NCI-H1436 treated with DMSO at 0.1 percent for 48 hours (cell line): ENCODE measurements at places on chromosomes 1 and 21.

- no peak for DNase-seq
Measured at GRCh38 chr1:159829822-159830465, 3.3 kb downstream of the SLAMF8 start.

GRCh38 chr21:19433623-19434022 is 1030.0 kb upstream of the TMPRSS15 start:
- DNase-seq, result no peak

- DNase-seq, result no peak
Measured at GRCh38 chr1:93615582-93616150, 66.0 kb downstream of the BCAR3 start.

- DNase-seq, result no peak
Measured at GRCh38 chr1:63124666-63125191, 197.6 kb upstream of the FOXD3 start.

DNA sequence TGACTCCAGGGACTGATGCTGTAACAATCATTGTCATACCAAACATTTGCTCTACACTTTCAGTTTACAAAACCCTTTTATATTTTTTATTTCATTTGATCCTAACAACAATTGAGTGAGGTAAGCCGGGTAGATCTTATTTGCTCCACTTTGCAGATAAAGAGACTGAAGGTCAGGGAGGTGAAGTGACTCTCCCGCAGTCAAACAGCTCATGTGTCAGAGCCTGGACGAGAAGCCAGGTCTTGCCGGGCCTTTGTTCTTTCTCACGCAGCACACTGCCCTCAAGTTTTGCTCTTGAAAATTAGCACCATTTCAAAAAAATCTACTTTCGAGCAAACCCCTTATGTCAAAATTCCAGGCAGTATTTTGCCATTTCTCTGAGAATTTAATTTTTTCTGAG is 65.2 kb downstream of the CD247 start:
- DNase-seq, result no peak

DNA sequence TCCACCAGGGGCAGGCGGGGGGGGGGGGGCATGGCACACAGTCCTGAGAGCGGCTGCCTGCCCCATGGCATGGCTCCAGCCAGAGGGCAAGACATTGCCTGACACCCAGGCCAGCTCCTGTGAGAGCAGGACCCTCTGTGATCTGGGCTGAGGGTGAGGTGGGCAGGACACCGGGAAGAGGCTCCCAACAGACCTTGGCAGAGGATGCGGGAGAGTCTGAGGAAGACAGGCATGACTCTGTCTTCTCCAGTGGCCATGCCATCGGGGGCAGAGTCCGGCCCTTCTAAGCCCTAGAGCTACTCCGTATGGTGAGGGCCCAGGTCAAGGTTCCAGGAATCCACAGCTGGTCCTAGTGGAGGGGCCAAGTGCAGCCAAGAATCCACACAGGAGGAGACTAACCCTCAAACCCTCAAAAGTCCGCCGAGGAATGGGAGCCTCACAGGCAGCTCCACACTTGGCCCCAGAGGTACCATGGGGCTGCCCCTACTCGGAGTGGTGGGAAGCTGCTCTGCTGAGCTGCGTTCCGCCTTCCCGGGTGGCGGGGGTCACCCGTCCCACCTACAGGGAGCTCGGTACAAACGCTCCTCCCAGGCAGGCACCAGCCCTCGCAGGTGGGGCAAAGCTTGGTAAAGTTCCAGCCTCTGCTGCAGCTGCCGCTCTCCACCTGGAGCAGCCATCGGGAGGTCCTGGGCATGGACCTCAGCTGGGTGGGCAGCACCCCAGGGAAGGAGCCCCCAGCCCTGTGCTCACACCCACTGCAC is 6.5 kb downstream of the ACTRT2 start:
- DNase-seq, result no peak

- DNase-seq, result no peak
Measured at GRCh38 chr21:32726839-32727686, 750 bp downstream of the SYNJ1 start.

- no peak for DNase-seq
Measured at GRCh38 chr1:227788271-227789083, 27.0 kb upstream of the PRSS38 start.

DNA sequence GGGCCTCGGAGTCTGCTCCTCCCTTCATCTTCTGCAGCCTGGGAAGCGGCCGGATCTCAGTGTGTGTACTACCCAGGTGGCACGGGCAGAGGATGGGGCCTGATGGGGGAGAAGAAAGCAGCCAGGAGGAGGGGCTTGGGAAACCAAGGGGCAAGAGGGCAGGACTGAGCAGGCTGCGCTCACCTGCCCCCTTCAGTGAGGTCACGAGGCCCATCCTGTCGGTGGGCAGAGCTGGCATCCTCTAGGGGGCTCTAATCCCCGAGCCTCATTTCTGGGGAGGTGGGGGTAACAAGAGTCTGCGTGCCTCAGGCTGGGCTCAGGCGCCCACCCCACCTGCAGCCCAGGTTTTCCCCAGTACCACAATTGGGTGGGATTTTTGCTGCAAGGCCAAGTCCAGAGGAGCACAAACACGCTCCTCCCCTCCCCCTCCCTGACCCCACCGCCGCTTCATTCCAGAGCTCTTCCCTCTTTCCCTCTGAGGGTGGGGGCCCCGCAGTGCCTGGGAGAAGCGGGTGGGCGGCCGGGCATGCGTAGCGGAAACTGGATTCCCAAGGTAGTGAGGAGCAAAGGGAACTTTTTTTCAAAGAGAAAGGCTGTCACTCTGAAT is 1.8 kb upstream of the WNT3A start:
- no peak for DNase-seq

DNA sequence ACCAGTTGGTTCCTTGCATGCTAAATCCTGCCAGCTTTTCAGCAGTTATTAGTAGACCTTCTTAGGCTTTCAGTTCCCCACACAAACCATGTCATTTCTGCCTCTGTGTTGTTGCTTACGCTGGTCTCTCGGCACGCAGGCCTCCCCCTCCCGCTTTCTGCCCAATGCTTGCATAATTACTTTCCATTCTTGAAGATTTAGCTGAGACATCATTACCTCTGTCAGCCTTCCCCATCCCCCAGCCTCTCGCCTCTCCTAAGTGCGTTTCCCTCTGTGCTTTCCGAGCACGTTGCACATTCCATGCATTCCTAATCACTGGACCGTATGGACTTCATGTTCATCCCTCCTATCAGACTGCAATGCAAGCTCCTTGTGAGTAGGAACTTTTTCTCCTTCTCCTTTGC is 26.8 kb downstream of the TSHB start:
- DNase-seq, result no peak

- DNase-seq, result no peak
Measured at GRCh38 chr1:109490029-109490933, 3.6 kb upstream of the CYB561D1 start.

GRCh38 chr1:223298701-223299100 is 65.3 kb downstream of the SUSD4 start:
- no peak for DNase-seq

DNA sequence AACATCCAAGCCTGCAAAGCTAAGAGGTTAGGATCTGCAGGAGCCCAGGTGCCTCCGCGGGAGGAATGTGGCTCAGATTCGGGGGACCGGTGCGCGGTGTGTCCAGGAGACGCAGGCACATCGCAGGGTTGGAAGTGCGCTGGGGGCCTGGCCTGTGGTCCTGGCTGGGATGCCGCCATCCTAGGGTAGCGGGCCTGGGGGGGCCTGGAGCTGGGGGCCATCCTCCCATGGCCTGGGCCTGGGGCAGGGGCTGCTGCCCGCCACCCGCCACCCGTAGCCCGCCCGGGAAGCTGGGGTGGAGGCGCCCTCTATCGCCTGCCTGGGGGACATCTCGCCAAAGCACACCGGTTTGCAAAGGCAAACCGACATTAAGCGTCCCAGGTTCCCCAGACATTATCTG is 170.6 kb upstream of the ARHGEF16 start:
- no peak for DNase-seq

DNA sequence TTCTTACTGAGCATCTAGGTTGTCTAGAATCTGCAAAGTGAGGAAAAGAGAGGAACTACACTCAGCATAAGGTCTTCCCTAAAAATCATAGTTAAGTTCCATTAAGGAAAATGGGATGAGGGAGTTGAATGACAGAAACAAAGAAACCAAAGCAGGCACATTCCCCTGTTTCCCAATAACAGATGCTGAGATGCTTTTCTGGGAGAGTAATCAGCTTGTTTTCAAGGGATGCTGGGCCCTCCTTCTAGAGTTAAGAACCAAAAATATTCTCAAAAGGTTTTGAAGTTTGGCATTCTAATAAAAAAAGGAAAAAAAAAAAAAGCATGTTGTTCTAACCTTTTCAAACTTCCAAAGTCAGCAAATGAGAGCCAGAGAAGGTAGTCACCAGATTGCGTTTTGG is 105.2 kb upstream of the ZNF648 start:
- DNase-seq, result no peak

DNA sequence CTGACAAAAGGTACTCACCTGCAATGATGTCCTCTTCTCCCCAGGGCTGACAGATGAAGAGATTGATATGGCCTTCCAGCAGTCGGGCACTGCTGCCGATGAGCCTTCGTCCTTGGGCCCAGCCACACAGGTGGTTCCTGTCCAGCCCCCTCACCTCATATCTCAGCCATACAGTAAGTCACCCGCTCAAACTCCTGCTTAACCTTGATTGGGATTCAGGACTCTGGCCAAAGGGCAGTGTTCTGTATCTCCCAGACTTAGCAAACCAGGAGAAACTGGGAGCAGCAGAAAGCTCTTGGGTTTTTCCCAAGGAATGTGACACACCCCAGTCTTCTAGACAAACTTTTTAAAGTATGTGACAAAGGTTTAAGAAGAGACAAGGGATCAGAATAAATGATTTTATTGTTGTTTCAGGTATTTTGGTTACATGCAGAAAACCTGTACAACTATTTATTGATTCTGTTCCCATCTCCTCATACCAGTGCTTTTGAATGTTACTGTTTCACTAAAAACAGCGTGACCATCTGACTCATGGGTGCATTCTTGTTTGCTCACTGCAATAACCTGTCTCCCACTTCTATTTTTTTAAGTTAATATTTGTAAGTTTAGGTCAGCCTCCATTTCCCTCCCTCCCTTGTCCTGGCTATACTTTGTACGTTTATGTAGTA is 124.6 kb downstream of the PEX14 start:
- no peak for DNase-seq

GRCh38 chr1:13901039-13901438 is 201.1 kb downstream of the PRDM2 start:
- DNase-seq, result no peak

GRCh38 chr1:112790920-112791722 is 76.0 kb upstream of the PPM1J start:
- DNase-seq, result no peak

DNA sequence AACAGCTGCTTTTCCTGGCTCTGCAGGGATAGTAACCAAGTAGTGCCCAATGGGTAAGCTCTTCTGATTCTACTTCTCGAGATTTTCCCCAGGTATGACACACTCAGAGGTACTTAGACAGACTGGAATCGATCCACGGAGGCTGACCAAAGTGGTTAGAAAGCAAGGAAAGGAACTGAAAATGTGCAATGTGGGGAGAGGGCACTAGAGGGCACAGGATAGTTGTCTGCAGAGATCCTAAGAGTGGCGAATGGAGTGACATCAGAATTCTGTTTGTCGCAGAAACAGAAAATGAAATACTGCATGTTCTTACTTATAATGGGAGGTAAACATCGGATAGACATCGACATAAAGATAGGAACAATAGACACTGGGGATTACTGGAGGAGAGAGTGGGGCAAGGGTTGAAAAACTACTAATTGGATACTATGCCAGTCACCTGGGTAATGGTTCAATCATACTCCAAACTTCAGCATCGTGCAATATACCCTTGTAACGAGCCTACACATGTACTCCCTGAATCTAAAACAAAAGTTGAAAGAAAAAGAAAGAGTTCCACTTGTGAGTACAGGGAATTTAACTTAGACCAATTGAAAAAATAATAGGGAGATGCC is 23.3 kb downstream of the CYP2J2 start:
- no peak for DNase-seq

DNA sequence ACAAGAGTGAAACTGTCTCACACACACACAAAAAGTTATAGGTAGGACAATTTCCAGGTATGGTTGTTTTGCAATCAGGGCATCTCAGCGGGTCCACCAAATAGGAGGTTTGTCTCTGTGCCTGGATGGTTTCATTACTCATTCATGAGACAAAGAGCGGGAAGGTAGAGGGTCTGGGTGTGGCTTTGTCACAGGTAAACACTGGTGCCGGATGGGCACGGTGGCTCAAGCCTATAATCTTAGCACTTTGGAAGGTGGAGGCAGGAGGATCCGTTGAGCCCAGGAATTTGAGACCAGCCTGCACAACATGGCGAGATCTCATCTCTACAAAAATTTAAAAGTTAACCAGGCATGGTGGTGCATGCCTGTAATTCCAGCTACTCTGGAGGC is 16.3 kb upstream of the ERVH48-1 start:
- DNase-seq, result no peak

DNA sequence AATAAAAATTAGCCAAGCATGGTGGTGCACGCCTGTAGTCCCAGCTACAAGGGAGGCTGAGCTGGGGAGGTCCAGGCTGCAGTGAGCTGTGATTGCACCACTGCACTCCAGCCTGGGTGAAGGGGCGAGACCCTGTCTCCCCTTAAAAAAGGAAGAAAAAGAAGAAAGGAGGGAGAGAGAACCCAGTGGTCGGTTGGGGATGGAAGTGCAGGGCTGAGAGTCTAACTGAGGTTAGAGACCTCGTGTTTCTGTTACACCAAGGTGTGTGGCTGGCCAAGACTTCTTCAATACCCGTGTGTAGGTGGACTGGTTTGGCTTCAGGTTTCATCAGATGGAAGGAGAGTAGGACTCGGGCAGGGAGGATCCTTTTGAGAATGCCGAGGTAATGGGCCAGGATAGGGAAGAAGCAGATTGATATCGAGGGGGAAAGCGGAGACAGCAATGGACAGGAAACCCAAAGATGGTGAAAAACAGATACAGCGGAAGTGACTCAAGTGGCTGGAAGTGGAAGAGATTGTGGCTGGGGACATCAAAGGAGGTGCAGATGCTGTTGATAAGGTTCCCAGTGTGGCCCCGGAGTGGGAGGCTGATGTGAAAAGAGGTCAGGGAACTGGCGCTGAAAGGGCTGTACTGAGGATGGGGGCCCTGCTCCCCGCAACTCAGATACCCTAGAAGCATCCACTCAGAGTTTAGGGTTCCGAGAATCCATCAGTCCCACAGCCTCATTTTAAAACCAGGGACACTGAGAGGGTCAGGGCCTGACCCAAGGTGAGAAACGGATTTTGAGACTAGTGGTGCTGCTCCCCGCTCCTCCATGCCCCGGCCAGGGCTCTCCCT is 681 bp upstream of the UBXN10 start:
- no peak for DNase-seq

DNA sequence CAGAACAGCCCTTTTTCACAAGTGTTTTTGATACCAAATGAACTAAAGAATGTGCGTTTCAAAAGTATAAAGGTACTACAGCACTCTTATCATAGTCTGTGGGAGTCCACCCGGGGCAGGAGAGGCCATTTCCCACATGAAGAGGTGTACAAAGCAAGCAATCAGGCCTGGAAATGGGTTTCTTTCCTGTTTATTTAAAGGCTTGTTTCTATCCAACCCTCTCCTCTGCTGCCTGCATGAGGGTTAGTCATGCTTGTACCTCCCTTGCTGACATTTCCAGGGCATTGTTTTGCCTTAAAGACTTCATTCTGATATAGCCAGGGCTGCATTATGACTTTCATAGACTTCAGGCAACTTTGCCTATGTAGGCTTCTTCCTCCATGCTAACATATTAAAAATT is 11.6 kb downstream of the SELP start:
- no peak for DNase-seq
